Kidney (tissue), 22 donors: ENCODE measurements at places on chromosomes 16 and 17. TPM values are rescaled to one million over a fixed set of nuclear protein-coding genes. Genes with fewer than 3 reads are reported as not detected.

NPIPB6 gene
- total RNA-seq, result 2.4 TPM

CA7 gene
- not detected for total RNA-seq

PRDM7 gene
- not detected for total RNA-seq

NLRC5 gene
- total RNA-seq, result 55.6 TPM

WWOX gene
- 30.3 TPM for total RNA-seq

NSMCE1 gene
- total RNA-seq, result 72.1 TPM

SPATA22 gene
- total RNA-seq, result 0.31 TPM

OTOP3 gene
- total RNA-seq, result not detected

OR3A3 gene
- not detected for total RNA-seq

KRT33A gene
- not detected for total RNA-seq

KIF22 gene
- total RNA-seq, result 32.3 TPM
